Ascending aorta (tissue), 2 donors: ENCODE measurements at places on chromosomes 16 and 17. TPM values are rescaled to one million over a fixed set of nuclear protein-coding genes. Genes with fewer than 3 reads are reported as not detected.

- peaks cover 8% of the 10 kb centered on the region for H3K36me3 ChIP-seq
- no peak for DNase-seq
- no peaks in the 10 kb centered on the region for H3K4me1 ChIP-seq
Measured at GRCh38 chr17:28545787-28546415, 6.5 kb downstream of the UNC119 start.

Gene AHSP
- not detected for total RNA-seq

DNA sequence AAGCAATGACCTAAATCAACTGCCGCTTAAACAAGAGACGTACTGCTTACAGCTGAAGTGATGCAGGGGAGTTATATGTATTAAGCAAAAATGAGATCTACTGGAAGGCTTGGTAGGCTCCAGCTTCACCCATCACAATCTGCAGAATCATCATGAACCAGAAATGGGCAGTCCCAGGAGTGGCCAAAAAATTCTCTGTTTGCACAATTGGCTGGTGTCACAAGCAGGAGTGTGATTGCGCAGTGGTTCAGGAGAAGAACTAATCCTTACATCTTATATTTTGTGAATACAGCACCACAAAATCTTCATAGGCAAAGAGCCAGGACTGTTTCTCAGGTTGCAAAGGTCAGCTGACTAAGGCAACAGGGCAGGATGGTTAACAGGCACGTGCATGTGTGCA lies 75.9 kb downstream of the CES1 start:
- H3K4me1 ChIP-seq, result no peaks in the 10 kb centered on the region
- no peak overlapping the region for H3K4me3 ChIP-seq
- no peak for DNase-seq
- no peaks in the 10 kb centered on the region for H3K36me3 ChIP-seq
- no peaks in the 10 kb centered on the region for H3K27me3 ChIP-seq

- H3K4me3 ChIP-seq, result no peak overlapping the region
- H3K27me3 ChIP-seq, result no peaks in the 10 kb centered on the region
- H3K36me3 ChIP-seq, result no peaks in the 10 kb centered on the region
- H3K27ac ChIP-seq, result no peak overlapping the region
- H3K4me1 ChIP-seq, result no peaks in the 10 kb centered on the region
Measured at GRCh38 chr16:51880776-51881175, 666.2 kb downstream of the TOX3 start.

DNA sequence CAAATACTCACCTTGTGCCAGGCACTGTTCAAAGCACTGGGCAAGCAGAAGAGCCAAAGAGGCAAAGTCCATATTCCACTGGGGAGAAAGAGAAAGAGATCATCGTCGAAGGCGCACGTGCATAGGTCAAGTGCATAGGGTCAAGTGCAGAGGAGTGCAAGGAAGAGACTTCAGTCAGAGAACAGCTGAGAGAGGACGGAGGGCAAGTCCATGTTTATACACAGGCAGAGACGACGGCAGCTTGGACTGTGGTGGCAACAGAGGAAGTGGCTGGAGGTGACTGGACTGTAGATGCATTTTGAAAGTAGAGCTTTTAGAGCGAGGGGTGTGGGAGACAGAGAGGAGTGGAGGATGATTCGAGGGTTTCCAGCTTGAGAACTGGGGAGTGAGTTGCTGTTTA lies 74.7 kb upstream of the SDK2 start:
- no peaks in the 10 kb centered on the region for H3K36me3 ChIP-seq
- no peak overlapping the region for H3K4me3 ChIP-seq
- no peaks in the 10 kb centered on the region for H3K4me1 ChIP-seq
- no peak for DNase-seq
- no peaks in the 10 kb centered on the region for H3K27me3 ChIP-seq
- no peak overlapping the region for H3K27ac ChIP-seq

Gene CNTD1
- not detected for total RNA-seq

DNA sequence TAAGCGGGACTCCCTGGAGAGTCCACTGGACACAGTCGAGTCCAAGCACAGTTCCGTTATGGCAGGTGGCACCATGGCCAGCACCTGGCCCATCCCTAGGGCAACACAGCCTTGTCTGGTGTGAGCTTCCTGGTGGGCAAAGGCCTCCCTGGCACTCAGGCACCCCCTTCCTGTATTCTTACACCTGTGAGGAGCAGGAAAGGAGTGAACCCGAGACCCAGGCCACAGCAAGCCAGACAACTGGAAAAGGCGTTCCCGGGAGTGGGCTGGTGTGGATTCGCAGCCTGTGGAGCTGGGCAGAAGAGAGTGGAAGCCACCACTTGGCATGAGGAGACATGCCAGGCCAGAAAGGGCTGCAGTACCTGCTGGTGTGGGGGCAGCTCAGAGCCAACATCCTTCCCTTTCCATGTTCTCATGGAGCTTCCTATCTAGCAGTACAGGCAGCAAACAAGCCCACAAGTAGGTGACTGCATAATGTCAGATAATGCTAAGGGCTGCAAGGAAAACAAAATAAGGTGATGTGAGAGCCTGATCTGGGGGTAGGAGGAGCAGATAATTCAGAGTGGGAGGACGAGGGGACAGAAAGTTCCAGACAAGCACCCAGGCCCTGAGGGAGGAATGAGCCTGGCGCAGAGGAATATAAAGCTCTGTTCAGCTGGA lies 87.0 kb downstream of the GNAO1 start:
- H3K27ac ChIP-seq, result no peak overlapping the region

- H3K27me3 ChIP-seq, result no peaks in the 10 kb centered on the region
- H3K27ac ChIP-seq, result no peak overlapping the region
- H3K4me1 ChIP-seq, result peaks cover 3% of the 10 kb centered on the region
- DNase-seq, result no peak
- H3K4me3 ChIP-seq, result no peak overlapping the region
Measured at GRCh38 chr17:81228420-81228819, 5.7 kb upstream of the CEP131 start.

Gene CANT1
- 67.2 TPM for total RNA-seq
